Stimulated activated CD8-positive, alpha-beta memory T cell treated with anti-CD3 and anti-CD28 coated beads, Interleukin-4, amount 100 ng/mL, for 1 hour (primary cell): ENCODE measurements at places on chromosomes 7 and 10.

DNA sequence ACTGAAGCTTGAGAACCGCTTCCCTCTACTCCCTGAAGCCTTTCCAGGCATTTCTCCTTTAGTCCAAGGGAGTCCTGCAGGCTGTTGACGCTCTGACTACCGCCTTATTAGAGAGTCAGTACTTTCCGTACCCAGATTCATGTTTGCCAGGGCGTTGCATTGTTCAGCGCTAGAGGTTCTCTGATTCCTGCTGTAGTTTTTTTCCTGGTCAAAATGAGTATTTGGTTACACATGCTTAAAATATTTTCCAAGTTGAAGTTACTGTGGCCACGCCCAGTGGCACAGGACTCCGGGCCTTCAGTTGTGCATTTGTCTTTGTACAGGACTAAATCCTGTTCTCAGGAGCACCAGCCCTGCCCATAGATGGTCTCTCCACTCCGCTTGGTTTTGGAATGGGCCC is 7.9 kb downstream of the MTURN start:
- DNase-seq: no peak

GRCh38 chr10:31399171-31399570 is 80.2 kb downstream of the ZEB1 start:
- DNase-seq: no peak

GRCh38 chr7:55351263-55351662 is 13.9 kb upstream of the LANCL2 start:
- DNase-seq: no peak

DNA sequence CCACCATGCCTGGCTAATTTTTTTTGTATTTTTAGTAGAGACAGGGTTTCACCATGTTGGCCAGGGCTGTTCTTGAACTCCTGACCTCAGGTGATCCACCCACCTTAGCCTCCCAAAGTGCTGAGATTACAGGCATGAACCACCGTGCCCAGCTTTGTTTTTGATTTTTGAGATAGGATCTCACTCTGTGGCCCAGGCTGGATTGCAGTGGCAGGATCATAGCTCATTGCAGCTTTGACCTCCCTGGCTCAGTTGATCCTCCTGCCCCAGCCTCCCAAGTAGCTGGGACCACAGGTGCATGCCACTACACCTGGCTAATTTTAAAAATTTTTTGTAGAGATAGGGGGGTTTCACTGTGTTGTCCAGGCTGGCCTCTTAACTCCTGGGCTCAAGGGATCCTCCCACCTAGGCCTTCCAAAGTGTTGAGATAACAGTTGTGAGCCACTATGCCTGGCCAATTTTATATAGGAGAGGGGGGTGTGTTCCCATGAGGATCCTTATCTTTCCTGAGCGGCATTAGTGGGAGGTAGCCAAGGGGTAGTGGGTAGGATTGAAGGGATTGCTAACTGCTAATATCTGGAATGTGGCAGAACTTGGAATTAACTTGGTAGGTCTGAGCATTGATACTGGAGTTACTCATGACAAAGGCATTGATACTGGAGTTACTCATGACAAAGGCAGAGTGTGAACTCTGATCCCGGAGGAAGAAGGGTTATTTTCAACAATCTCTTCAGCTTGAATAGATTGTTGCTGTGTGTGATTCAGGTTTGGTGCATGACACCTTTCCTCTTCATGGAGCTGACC is 1.0 kb upstream of the NOLC1 start:
- DNase-seq: no peak

DNA sequence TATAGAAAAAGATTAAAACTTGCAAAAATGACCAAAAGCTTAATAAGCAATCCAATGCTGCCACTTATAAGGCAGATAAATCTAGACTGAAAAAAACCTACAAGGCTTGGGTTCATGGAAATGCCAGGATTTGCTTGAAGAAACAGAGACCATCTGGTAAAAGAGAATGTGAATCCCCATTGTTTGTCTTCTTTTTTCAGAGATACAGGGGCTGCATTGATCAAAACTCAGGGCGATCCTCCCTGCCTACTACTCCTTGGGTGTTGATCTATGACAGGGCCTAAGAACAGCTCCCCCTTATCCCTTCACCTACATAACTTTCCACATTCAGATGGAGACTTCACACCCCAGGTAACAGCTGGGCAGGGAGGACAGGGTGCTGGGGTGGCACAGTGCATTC is 3.3 kb upstream of the TSGA13 start:
- DNase-seq: no peak
